Stimulated activated CD8-positive, alpha-beta memory T cell treated with anti-CD3 and anti-CD28 coated beads, Interleukin-15, amount 100 ng/mL, for 24 hours (primary cell): ENCODE measurements at places on chromosomes 7 and 10.

GRCh38 chr7:93551063-93551895 is 23.2 kb downstream of the CALCR start:
- DNase-seq: no peak

DNA sequence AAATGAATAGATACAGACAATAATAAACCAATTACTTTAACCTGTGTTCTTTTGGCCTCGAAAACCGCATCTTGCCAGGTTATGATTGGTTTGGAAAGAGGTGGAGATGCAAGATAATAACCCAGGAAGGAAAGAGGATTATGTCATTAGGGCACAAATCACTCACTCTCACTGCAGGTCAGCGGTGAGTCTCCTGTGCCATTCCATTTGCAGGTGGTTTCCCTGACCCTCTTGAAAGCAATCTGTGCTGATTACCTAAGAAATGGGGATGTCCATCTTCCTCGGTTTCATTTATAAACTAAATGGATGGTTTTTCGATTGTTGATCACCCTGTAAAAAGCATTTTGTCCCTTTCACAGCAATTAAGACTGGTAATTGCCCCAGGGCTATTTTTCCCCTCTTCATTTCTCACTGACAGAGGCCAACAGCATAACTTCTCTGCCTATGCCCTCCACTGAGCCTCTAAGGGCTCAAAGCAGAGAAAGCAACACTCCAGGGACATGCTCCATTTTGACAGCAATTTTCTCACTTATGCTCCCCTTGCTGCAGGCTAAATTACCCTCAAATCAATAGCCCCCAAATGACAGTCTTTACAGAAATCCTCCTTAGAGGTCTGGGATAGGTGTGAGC is 257.5 kb downstream of the IPMK start:
- no peak for DNase-seq

GRCh38 chr7:91850455-91850854 is 30.0 kb downstream of the MTERF1 start:
- no peak for DNase-seq

- no peak for DNase-seq
Observed at GRCh38 chr10:43599333-43599732, 6.9 kb upstream of the ZNF485 start.

GRCh38 chr10:25294032-25294926 is 119.5 kb downstream of the GPR158 start:
- no peak for DNase-seq

GRCh38 chr7:98641646-98642500 is 24.8 kb downstream of the NPTX2 start:
- DNase-seq: no peak

- no peak for DNase-seq
Observed at GRCh38 chr7:141525973-141526514, 25.2 kb upstream of the AGK start.
